Muscle of back (tissue), 13 donors: ENCODE measurements at places on chromosomes 5 and 9.

GRCh38 chr9:108376140-108376539, 479.6 kb downstream of the ACTL7B start:
- DNase-seq, result no peak

DNA sequence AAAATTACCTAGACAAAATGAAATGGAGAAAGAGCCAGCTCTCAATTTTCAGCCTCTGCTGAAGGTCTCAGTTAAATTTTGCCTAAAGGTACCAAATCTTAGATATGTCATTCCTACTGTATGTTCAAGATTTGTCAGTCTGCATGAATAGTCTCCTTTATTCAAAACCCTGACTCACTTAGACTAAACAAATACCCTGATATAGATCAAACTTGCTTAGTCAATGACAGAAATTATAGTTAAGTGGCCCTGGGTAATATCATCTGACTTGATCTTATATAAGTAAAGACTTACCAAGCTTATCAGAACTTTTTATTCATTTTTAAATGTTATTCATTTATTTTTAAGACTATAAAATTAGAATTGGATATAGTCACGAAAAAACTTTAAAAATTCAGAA, 12.2 kb downstream of the MEGF9 start:
- no peak for DNase-seq

- no peak for DNase-seq
Measured at GRCh38 chr9:129671065-129671464, 5.6 kb downstream of the PRRX2 start.

DNA sequence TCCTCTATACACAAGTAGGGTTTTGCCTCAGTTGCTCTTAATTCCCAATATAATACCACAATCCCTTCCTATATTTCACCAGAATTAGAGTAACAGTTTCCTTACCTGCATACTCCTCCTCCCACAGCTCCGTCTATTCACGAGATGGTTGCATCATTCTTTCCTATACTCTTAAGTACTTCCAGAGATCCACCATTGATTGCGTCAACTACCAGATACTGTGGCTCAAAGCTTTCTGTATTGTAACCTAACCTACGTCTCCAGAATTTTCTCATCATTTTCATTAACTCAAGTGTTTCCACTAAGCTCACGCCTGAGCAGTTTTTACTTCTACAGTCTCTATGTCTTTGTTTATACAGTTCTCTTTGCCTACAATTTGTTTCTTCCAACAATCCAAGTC, 31.2 kb upstream of the MINAR2 start:
- peak; percentile 29 for DNase-seq

DNA sequence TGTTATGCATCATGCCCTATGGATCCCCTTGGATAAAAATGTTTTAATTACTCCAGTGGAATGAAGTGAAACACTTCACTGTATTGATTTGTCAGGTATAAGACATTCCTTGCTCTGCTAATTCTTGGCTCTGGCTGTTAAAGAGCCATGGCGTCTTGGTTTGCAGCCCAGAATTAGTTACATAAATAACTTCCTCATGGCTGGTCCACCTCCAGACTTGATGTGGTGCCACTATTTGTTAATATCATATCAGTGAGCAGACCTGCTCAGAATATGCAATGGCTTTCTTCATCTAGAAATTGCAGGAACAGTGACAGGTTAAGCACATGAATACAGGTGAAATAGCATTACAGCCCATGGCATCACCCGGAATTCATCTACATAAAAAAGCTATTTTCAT, 446.9 kb upstream of the GRIN3A start:
- no peak for DNase-seq

DNA sequence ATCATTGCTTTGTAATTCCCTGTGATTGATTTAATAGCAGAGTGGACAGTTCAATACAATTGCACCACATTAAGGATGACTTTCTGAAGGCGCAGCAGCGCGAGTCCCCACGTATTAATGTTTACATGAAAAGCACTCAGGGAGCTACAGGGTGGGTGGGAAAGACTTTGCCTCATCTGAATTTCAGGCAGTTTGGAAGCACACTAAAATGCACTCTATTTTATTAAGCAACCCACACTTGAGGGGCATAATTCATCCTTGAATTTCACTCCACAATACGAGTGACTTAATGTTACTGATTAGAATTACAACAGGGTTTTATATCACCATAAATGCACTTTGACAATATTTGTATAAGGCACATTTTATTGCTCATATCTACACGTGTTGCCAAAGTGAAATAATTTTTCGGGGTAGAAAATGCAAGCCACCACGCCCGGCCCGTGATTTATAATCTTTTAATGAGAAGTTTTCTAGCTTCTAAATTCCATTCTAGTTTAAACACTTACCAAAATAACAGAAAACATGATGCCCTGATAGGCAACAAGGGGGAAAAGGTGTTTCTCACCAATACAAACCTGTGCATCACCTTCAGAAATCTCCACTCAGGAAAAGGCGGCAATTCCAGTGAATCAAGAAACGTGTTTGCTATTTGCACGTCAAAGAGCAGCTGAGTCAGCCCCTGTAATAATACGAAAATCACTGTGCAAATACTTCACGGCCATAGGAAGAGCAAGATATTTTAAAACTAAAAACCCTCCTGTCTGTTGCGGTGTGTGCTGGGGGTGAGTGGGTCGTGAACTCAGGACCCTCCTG, 40.5 kb downstream of the IRX4 start:
- no peak for DNase-seq

- no peak for DNase-seq
Measured at GRCh38 chr5:80463269-80463668, 24.6 kb upstream of the FAM151B start.

DNA sequence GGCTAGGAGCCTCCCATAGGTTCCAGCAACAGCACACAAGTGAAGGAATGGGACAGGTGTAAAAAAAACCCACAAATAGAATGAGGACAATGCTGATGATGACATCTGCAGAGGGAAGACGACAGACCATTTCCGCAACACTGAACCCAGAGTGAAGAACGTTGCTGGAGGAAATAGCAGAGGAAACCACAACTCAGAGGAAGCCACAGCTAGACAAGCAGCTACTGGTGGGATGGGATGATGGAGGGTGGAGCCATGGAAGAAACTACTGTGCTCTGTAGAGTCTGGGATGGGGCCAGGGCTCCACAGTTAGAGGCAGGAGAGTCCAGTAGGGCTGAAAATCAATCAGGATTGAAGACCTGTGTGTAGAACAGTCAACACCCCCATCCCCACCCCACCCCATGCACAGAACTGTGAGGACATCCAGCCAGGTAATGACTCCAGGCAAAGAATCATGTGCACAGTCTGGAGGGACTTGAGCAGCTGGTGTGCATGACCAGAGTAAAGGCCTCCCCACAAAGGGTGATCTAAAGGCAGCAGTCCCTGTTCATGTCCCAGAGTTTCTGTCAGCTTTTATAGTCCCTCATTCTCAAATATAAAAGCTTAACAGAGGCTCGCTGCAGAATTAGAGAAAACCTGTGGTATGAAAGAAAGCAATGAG, 65.2 kb upstream of the SPIN1 start:
- no peak for DNase-seq

GRCh38 chr9:93379051-93379450, 72.4 kb upstream of the FAM120A start:
- no peak for DNase-seq

DNA sequence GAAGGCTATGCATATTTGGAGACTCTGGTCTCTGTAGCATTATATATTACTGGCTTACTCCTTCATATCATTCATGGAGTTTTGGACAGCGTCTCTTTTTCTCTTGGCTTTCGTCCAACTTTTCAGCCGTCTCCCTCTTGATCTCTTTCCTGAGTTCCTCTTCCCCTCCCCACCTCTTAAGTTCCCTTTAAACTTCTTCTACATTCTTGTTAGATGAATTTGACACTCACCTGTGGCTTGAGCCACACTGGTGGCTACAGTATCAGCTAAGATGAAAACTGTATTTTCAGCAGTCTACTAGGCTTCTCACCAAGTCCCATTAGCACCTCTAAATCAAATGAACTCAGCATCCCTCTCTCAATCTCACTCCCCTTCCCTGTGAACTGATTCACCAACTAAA, 128.1 kb downstream of the STARD4 start:
- peak; percentile 22 for DNase-seq
